ENCODE measurements at places on chromosomes 12 and 14.

DNA sequence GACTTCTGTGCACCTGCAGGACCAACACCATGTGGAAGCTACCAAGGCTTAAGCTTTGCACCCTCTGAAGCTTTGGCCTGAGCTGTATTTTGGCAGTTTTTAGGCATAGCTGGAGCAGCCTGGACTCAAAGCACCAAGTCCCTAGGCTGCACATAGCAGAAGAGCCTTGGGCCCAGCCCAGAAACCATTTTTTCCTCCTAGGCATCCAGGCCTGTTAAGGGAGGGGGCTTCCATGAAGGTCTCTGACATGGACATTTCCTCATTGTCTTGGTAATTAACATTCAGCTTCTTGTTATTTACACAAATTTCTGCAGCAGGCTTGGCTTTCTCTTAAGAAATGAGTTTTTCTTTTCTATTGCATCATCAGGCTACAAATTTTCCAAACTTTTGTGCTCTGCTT, 475.8 kb upstream of the FLRT2 start:
- DNase-seq = no peak

DNA sequence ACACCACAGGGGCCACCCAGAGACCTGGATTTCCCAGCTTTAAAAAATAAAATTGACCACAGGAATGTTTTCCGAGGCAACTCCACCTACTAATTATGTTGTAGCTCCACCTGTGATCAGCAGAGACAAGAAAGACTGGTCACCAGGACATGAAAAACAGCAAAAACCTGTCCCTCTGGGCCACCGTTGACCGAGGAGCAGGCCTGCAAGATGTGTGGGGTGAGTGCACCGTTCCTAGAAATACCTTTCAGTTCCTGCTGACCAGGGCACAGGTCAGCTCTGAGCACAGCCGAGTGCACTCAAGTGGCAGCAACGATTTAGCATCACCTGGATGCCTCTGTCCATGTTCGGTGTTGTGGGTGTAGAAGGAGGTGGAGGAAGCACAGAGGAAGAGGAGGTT, 16.9 kb downstream of the FZD10 start:
- no peak for DNase-seq

GRCh38 chr12:130201037-130201436, 38.8 kb downstream of the FZD10 start:
- no peak for DNase-seq

- DNase-seq = no peak
These were observed 9.9 kb downstream of the GTSF1 start for GRCh38 chr12:54463484-54463883.

DNA sequence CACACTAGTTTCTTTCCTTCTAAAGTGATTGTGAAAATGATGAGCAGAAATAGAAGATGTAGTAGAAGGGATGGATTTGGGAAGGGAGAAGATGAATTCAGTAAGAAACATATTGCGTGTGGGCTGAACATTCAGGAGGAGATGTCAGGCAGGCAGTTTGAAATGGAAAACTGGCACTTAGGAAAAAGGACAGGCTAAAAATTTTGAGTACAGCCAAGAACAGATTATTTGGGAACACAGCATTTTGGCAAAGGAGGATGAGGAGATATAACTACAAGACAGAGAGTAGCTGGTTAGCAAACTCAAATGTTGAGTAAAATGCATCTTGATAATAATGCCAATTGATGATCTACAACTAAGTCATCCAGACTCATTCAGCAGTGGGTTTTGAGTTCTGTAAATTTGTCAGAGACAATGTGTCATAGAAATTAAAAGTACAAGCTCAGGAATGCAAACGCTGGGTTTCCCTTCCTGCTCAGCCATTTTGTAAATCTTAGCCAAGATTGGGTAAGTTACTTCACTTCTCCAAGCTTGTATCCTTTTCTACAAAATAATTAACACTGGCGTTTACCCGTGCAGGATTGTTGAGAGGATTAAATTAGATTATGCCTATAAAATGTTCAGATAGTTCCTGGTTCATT, 255.0 kb downstream of the NAV3 start:
- DNase-seq = no peak

DNA sequence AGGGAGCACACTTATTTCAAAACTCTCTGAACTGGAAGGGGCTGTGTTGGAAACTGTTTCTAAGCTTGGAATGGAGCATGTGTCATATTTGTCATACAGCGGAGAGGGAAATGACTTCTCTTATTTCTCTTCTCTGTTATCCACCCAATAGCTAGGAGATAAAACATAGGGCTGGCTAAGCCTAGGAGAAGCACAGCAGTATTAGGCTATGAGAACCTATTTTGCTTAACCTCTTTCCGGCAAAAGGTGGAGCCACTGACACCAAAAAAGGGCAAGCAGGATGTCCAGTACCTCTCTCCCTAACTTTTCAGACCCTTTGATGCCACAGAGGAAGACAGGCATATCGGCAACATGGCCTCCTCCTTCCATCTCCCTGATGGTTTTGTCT, 148.3 kb downstream of the CRADD start:
- DNase-seq = peak; percentile 85

DNA sequence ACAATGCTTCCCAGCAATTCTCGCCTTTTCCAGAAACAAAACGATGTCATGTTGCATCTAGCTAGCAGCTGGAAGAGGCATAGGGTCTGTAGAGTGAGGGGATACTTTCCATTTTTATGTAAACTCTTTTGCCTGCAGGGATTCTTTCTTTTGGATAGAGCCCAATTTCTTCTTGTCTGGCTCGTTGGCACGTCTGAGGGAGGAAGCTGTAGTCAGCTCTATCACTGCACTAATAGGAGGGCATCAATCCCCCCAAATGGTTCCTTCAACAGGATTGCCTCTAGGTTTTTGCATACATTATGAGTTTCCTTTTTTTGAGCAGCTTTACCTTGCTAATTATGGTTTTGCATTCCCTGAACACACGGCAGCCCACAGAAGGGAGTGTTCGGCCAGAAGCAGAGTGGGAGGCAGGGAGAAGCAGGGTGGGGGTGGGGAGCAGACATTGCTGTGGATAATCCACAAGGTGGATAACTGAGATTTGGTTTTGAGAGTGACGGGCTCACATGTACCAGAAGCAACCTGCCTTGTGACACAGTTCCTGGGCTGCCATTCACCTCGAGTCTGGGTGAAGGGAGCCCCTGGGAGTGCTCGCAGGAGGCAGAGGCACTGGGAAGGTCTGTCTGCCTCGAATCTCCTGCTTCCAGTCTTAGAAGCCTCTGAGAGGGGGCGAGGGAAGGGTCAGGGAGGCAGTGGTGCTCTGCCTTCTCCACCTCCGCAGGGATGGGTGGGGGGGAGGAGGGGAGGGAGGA, 24.5 kb downstream of the LRTM2 start:
- no peak for DNase-seq

- no peak for DNase-seq
These were observed 1669.3 kb upstream of the FLRT2 start for GRCh38 chr14:83860631-83861155.

GRCh38 chr14:62185078-62185477, 422.9 kb downstream of the SNAPC1 start:
- DNase-seq = no peak

DNA sequence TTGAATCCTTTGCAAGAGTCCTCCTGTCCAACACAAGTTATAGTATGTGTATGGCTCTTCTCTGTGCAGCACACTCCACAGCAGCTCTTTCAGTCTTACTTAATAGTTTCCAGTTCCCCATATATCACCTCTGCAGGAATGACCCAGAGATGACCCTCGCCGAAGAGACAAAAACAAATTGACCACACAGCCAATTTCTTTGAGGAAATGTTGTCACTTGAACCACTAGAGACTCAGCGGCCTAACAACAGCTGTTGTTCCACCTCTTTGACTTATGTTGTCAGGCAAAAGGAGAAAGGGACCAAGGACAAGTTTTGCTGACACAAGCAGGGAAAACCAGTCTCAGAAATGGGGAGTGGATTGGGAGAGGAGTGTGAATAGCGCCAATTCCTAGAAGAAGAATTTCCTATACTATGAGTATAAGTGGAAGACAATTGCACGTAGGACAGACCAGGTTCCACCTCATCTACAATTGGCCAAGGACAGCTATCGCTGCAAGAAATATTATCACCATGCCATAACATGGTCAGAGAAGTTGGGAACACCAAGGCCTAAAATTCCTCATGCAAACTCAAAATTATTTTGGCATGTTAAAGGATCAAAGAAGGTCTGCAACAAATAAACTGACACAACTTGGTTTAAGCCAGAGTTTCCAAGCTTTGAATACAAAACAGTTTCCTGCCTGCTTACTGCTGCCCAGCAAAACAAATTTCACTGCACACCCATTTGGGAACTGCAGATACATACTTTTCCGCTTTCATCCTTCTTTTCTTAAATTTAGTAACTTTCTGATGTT, 41.7 kb upstream of the ITPR2 start:
- DNase-seq = no peak

DNA sequence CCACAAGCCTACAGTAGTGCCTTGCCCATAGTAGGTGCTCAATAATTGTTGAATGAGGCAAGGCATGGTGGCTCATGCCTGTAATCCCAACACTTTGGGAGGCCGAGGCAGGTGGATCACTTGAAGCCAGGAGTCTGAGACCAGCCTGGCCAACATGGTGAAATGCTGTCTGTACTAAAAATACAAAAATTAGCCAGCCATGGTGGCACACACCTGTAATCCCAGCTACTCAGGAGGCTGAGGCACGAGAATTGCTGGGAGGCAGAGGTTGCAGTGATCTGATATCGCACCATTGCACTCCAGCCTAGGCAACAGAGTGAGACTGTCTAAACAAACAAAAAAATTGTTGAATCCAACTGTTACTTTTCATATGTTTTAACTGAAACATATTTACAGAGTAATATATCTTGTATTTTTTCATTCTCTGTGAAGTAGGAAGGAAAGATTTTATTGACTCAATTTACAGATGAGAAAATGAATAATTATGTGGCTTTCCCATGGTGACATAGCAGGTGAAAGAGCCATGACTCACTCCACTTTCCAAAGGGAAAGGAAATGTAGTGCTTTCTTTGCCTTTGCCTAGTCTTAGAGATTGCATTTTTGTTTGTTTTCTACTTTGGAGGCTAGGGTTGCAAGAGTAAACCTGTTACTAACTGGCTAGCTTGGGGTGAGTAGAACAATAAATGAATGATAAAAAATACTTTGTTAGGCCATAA, 95.4 kb upstream of the SLC38A4 start:
- no peak for DNase-seq

DNA sequence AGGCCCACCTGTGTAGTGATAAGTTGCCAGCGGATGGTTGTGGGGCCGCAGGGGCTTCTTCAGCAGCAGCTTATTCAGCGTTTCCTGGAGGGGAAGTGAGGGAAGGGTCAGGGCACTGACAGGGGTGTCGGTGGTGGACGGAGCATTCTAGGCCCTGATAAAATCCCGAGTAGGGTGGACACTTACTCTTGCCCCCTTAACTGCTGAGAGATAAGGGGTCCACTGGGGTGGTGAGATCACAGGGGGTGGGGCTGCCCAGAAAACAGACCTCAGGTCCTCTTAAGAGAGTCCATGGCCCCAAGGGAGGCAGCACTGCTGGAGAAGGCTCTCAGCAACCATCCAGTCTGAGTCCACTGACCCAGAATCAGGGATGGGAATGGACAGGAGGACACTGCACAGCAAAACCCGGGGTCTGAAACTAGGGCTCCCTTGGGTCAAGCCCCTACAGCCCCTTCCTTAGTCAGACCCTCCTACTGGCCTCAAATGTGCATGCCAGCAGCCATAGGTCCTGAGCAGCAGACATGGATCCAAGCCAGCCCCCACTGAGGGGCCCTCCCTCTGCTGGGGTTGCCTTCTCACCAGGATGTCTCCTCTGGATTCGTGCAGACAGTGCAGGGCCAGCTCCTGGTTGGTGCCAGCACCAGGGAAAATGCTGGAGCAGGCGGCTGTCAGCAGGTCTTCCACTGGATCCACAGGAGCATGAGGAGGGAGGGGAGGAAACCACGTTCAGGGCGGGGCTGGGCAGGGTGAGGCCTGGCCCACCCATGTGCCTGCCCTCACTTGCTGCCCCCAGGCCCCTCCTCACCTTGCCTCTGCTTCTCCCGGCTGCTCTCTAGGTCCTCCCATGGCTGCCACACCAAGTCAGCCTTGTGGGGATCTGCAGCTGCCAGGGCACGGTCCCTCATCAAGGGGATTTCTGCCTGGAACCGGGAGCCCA, 12.1 kb upstream of the PNMA1 start:
- DNase-seq = peak; percentile 85

DNA sequence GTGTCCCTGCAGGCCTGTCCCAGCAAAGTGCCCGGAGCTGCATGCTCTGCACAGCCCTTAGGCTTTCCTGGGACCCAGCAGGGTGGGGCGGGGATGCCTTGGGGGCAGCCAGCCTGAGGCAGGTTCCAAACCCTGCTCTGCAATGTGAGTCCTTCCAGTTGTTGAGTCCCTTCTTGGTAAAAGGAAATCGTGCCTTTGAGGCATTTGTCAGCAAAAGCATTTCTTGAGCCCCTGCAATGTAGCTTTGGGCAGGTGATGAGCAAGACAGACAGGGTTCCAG, 38.1 kb upstream of the TRAF3 start:
- no peak for DNase-seq

- DNase-seq = no peak
These were observed 1.7 kb downstream of the FGFR1OP2 start for GRCh38 chr12:26939953-26940352.

DNA sequence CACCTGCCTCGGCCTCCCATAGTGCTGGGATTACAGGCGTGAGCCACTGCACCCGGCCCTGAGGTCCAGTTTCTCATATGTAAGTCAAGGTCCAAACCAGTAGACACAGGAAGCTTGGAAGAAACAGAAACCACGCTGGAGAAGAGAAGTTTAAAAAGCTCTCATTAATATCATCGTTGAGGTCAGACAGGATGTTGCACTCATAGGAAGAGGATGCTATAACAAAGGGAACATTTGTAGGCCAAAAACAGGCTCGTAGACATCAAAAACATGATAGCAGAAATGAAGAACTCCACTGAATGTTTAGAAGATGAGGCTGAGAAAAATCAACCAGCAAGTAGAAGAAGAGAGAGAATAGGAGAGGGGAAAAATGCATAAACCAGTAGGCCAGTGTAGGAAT, 46.8 kb downstream of the ACACB start:
- DNase-seq = no peak

DNA sequence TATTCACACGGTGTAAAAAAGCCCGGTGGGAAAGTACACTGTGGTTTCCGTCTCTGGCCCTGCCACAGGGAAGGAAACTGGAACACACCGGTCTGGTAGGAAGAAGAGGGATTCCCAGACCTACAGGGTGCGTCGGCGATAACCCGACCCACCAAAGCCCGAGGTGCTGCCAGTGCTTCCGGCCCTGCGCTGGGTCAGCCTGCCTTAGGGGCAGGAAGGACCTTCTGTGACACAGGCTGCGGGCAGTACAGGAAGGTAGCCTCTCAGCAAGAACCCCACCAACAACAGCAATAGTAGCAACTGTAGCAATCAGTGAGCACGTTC, 169.5 kb upstream of the FKBP4 start:
- no peak for DNase-seq

DNA sequence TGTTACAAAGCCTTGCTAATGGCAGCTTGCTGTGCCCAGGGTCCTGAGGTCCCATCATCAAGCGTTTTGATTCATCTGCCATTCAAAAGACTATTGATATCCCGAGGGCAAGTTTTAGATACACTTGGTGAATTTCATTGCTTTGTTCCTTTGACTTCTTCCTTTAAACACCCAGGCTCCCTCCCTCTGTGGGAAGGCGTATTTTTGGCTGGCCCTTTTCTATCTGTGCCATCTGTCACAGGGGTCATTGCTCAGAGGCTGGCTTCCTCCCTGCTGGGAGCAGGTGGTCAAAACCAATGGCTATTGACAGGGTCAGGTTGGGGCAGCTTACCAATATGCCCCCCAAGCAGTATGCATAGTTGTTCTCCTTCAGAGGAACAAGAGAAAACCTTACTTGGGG, 40.0 kb downstream of the SCN8A start:
- DNase-seq = no peak

- no peak for DNase-seq
These were observed 2.9 kb downstream of the MARCHF9 start for GRCh38 chr12:57757771-57758170.

GRCh38 chr14:75331471-75331870, 52.8 kb downstream of the FOS start:
- no peak for DNase-seq
